ENCODE measurements at places on chromosomes 5 and 9.

GRCh38 chr5:8865686-8866374 lies 680.0 kb downstream of the SEMA5A start:
- no peak for DNase-seq

DNA sequence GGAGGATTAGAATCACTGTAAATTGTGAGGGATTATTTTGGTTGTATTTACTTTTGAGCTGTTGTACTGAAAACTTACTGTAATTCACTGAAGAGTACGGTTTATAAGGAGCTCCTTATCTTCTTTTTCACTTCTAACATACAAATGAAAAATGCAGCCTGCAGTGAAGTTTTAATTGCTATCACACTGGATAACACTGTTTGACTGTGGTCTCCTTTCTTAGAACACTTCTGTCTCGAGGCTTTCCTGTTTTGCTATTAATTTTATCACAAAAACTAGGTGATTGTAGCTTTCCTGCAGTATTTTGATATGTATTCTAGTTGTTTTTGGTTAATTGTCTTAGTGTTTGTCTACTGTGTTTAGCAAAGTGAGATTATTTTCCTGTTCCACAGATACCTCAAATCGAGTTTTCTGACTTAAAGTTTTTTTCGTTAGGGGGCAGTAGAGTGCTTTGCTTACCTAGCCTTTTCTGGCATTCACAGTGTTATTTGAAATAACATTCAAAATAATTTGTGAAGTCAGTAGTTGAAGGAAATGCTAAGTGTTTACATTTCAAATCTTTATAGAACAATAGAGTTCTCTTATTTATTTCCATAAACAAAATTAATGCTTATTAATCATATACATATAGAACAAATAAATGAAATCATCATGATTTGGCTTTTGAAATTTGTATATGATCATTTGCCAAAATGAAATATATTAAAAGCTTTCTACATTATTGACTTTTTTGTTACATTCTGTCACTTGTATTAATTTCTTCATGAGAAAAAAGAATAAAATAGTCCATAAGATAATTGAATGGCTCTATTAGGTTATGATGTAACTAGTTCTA lies 52.9 kb downstream of the COMMD10 start:
- peak; percentile 16 for DNase-seq

- DNase-seq, result no peak
These were observed 966.0 kb upstream of the COX7C start for GRCh38 chr5:85651731-85652130.

DNA sequence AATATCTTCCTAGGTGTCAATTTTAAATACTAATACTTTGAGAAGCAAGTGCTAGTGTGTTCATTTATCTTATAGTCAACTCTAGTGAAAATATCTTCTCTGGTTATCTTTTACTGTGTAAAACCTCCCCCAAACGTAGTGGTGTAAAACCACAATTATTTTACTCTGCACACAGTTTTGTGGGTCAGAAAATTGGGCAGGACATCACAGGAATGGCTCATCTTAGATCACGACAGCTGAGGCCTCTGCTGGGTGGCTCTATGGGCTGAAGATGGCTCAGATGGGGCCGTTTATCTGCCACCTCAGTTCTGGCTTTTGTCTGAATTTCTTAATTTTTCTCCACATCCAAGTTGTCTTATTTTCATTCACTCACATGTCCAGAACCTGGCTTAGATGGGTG lies 457.2 kb upstream of the ACTBL2 start:
- DNase-seq, result no peak

GRCh38 chr5:88873447-88873846 lies 9.5 kb downstream of the MEF2C start:
- DNase-seq, result no peak

GRCh38 chr5:1139331-1140170 lies 27.7 kb upstream of the SLC12A7 start:
- no peak for DNase-seq

- DNase-seq, result no peak
These were observed 95.5 kb upstream of the ERBIN start for GRCh38 chr5:65830856-65831255.

DNA sequence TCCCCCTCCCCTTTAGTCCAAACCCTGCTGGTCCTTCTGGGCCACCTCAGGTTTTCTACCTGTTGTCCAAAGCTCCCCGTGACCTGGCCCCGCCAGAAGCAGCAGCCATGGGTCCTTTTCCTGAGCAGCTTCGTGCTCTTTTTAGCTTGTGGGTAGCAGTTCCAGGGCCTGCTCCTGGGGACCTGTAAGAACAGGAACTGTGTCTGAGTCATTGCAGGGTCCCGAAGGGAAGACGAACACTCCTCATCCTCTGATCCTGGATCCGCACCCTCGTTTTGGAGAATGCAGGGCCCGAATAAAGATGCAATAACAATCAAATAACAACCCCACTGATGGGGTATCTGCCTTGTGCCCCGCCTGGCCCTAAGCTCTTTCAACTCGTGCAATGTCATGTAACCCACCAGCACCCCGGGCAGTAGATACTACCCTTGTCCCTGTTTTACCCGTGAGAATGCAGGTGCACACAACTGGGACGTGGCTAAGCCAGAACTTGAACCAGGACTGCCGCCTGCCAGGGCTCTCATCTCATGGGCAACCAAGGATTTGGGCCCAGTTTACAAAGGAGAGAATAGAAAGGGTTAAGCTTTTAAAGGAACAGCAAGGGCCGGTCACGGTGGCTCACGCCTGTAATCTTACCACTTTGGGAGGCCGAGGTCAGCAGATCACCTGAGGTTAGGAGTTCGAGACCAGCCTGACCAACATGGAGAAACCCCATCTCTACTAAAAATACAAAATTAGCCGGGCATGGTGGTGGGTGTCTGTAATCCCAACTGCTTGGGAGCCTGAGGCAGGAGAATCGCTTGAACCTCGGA lies 33.2 kb downstream of the NEK6 start:
- no peak for DNase-seq

DNA sequence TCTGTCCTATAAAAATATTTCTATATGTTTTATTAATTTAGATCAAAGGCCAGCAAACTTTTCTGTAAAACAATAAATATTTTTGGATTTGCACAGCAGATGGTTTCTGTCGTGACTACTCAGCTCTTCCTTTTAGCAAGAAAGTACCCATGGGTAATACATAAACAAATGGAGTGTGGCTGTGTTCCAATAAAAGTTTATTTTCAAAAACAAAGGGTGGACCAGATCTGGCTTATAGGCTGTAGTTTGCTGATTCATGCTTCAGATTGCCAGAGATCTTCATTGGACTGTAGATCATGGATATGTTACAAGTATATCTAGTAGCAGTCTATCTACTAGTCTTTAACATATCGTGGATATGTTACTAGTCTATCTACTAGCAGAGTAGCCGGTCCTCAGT lies 590.5 kb downstream of the CSNK1G3 start:
- DNase-seq, result no peak

DNA sequence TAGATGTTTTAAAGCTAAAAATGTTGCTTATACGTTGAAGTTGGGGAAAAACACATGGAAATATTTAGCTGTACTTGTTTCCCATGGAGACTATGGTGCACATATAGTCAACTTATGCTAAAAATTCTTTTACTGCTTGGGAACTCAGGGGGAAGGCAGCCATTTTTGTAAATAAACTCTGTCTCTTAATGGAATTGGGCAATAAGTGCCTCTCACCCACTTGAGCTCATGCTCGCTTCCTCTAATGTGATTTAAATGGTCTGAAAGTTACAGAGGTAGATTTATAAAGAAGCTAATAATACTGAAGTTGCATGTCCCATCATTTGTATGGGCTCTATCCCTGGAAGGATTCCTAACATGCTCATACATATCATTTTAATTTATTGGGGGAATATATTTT lies 523.8 kb downstream of the RASEF start:
- no peak for DNase-seq

DNA sequence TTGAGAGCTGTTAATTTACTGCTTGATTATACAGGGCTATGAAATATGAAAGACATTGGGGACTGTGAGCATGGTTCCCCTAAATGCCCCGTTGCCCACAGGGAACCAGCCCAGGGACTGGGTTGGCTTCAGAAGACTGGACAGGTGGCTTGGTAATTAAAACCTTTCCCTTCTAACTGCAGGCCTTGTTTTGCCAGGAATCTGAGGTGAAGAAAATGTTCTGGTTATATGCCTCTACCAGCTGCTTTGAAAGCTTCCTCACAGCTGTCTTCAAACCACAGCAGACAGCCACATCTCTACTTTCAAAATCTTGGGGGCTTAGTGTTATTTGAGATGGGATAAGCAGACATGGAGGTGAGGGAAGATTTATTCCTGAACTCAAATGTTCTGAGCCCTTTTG lies 153.3 kb upstream of the SPRY4 start:
- no peak for DNase-seq

DNA sequence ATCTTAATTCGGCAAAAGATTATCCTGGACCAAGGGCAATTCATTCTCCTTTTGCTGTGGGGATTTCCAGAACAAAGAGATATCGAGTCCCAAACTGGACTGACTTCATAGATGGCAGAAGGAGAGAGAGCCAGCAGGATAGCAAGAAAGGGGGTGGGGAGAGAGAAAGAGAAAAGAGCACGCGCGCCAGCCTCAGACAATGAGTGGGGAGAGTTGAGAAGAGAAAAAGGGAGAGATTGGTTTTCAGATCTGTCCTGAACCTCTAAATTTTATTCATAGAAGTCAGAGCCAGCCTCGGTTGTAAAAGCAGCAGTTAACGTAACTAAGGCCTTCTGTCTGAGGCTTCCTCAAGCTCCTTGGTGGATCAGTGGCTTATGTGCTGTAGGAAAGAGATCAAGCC lies 55.3 kb upstream of the ALDH1B1 start:
- no peak for DNase-seq

DNA sequence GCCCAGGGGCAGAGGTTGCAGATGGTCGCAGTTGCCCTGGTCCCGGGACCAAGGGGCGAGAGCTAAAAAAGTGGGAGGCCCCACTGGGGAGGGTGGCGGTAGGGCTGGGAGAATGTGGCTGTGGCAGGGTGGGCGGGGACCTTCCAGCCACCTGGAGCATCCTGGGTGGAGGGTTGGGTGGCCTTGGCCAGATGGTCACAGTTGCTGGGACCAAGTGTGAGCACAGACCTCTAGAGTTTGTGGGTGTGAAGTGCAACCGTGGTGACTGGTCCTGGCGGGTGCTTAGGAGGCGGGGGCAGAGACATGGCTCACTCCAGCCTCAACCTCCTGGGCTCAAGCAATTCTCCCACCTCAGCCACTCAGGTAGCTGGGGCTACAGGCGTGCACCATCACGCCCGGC lies 5.7 kb upstream of the TRAF2 start:
- no peak for DNase-seq

GRCh38 chr5:17215361-17215760 lies 2.1 kb upstream of the BASP1 start:
- no peak for DNase-seq

DNA sequence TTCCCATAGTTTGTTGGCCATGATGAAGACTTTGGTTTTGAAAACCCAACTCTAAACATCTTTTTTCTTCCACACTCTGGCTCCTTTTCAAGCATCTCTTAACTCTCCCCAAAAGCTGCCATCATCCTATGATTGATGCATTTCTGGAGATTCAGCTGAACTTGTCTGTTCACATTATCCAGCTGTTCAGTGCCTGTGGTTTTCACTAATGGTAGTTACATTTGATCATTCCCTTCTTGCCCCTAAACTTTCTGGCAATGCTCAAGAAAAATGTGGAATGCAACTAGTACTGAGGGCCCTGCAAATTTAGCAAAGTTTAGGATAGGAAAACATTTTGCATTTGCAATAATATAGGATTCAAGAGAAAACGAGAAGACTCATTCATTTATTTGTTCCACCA lies 267.5 kb downstream of the ENC1 start:
- no peak for DNase-seq

DNA sequence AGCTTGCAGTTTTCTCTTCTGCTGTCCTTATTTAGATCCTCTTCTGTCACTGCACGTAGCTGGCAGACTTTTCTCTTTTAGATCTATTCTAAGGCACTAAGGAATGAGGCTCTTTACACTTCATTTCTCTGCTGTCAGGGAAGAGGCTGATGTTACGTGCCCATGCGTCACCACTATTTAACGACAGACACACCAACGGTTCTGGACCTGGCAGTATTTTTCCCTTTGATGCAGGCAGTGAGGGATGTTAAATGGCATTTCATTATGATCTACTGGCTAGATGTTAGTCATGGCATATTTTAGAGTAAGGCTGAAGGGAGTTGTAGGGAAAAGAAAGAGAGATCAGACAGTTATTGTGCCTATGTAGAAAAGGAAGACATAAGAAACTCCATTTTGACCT lies 8.2 kb upstream of the CRHBP start:
- no peak for DNase-seq

DNA sequence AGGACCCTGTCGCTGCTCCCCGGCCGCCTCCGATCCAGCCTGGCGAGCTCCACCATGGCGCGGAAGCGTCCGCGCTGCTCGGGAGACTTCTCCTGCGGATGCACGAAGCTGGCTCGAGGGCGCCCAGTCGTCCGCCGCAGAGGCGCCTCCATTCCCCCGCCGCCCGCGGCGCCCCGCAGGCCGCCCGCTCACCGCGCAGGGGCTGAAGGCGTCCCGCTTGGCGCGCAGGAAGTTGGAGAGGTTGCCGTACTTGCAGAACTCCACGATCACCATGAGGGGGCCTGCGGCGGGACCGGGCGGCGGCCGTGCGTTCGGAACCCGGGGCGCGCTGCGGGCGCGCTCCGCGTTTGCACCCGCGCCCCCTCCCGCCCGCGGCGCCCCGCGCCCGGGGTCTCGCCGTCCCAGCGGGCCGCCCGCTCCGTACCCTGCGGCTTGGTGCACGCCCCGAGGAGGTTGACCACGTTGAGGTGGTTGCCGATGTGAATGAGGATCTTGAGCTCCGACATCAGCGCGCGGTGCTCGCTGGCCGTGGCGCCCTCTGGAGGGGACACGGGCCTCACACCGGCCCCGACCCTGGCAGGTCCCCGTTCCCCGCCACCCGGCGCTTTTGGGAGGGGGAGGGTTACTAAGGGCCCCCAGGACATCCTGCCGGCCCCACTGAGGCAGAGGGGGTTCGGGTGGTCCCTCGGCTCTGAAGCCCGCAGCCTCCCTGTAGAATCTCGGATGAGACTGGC lies 27.7 kb upstream of the SCGB3A1 start:
- no peak for DNase-seq

DNA sequence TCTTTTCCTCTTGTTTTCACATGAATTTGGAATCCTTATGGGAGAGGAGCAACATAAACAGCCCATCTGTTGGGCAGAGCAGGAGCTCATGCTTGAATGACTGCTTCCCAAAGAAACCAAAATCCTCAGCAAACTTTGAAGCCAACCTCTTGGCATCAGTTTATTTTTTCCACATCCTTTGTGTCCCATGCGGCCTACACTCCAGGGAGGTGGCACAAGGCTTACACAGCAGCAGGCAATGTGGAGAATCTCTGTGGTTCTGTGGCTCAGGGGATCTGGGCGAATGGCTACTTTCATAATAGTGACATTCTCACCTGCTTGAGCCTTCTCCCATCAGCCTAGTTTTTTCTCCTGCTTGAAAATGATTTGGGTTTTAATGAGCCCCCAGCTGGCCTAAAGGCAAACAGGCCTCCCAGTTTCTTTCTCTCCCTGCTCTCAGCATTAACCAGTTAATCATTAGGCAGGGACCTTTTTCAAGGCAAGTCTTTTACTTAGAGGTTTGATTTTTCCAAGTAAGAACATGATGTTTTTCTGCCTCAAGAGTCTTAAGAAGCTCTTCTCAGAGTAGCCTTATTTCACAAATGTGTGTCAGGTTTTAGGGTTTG lies 370.3 kb downstream of the ARHGEF28 start:
- no peak for DNase-seq

All from epithelial cell of proximal tubule (primary cell).